ENCODE measurements at places on chromosomes 13 and 19. TPM values are rescaled to one million over a fixed set of nuclear protein-coding genes. Genes with fewer than 3 reads are reported as not detected.

The ATP4A gene
- not detected for total RNA-seq

DNA sequence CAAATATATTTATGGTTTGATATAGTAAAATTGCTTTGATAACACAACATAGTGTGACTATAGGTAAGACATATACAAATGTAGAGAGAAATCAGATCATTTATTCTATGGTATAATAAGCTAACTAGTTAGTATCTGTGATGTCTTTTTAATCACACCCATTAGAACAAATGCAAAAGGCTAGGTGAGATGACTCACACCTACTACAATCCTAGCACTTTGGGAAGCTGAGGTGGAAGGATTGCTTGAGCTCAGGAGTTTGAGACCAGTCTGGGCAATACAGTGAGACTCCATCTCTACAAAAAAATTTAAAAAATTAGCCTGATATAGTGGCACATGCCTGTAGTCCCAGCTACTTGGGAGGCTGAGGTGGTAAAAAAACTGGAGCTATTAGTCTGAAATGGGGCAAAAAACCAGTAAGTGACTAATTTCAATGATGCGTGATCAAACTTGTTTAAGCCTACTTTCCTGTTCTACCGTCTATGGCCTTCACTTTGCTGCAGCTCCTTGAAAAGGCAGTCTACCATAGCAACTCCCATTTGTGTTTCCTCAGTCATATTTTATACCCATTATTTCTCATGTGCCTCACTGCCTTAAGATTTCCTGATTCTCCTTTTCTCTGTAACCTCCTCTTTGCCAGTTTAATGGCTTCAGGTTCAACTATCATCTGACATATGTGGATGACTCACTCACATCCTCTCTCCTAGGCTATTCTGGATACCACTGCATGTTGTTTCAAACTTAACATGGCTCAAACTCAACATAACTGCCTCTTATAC is 12.5 kb downstream of the ALG5 start:
- DNase-seq, result no peak

DNA sequence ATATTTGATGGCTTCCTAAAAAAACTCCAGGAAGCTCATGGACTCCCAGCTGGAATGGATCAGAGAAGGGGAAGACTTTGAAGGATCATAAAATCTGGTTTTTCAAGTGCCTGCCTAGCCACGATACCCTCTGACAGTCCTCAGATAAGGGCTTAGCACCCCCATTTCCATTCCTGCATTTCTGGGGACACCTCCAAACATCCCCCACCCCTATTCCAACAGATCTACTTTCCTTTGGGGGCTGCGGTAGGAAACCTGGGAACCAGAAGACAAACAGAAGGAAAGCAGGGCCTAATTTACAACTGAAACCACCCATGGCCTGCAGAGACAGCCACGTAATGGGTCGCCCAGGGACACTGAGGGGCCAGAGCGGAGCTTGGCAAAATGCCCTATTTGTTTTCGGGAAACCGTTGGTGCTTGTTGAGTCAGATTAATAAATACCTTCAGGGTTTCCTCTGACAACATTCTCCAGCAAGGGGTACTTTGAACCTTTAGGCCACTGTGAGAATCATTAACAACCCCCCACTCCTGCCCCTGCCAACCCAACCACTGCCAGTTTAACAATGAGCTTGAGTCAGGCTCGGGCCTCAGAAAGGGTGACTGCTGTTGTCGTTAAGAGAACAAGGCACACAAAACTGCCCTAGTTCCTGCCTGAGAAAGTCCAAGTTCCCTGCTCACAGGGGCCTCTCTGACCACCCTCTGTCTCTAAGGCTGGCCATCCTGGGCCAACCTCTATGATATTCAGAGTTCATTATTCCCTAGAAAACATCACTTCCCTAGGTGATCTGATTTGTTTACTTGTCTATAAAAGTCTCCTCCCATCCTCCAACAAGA is 23.5 kb downstream of the RHPN2 start:
- no peak for DNase-seq

DNA sequence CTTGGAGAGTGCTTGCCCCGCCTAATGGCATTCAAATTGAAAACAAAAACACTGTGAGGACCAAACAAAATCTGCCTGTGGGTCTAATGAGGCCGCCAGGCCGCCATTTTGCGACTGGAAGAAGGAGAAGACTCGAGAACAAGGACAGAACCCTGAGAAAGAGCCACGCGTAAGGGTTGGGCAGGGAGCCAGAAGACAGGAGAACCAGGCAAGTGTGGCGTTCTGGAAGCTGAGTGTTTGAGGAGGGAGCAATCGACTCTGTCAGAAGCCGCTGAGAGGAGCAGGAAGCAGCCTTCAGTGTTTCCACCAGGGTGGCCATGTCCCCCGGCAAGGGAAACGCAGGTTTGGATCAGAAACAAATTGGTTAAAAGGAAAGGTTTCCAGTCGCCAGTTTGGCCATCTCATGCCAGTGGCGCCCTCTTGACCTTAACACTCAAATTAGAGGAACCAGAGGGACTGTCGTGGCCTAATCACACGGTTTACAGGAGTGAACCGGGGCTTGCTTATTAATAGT is 10.2 kb upstream of the PTOV1 start:
- no peak for DNase-seq

DNA sequence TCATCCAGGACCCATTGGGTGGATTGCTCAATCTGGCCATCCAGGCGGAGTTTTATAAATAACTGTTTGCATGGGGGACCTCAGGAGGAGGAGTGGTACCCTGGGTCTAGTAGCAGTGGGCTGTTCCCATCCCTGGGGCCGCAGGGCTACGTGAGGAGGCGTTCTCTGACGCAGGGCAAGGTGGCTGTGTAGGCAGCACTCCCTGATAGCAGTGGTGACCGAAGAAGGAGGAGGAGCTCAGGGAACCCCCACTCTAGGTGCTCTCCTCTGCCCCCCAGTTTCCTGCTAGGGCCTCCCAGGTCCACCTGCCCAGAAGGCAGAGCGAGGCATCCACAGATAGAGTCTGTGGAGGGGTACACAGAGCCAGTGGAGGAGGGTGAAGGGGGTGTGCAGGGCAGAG is 64.1 kb downstream of the CCNE1 start:
- DNase-seq, result no peak

The ZNF317 gene
- 50.4 TPM for total RNA-seq

The LGI4 gene
- 2.7 TPM for total RNA-seq

GRCh38 chr19:19652482-19653295 is 9.2 kb upstream of the GMIP start:
- DNase-seq, result no peak

DNA sequence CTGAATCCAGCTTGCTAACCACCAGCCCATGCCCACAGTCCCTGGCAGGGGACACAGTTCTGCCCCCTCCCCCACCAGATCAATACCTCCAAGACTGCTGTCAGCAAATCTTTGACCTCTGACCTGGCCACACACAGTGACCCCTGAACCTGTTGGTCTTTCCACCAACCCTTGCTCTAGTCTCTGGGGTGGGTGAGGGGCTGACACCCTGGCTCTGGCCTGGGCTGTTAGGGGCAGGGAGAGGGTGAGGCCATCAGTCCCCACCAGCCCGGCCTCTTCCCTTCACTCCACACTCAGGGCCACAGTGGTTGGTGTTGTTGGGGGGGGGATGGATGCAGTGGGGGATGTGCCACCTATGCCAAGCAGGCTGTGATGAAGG is 21.8 kb upstream of the SLC7A10 start:
- DNase-seq, result no peak

DNA sequence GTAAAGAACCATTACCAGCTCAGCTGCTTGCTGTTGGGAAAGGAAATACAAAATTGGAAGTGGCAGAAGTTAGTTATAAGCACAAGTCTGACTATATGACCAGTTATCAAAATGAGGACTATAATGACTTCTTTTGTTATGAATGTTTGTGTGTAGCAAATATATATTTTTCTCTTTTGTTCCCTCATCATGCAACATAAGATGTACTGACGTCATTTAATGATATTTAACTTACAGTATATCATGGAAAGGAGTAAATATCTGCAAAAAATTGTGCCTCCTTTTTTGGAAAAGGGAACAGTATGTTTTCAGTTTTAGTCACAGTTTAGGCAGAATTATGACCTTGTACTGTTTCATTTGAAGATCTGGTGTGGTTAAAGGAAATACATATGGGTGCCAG is 356.3 kb upstream of the SLITRK5 start:
- no peak for DNase-seq

DNA sequence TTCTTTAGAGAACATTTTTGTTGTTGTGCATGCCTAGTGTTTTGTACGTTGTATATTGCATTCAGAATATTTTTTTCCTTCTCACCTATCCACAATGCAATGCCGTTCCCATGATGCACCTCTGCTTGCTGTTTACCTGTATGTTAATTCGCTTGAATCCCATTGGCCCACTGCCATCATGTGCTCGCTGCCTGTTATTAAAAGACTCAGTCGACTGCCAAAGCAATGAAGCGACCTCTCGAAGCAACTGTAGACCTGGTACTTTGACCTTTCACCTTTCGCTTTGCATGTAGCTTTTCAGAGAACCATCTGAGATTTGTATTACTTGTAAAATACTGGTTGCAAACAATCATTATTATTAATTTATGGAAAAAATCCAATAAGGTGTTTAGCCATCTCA is 77.4 kb upstream of the RAP2A start:
- DNase-seq, result no peak

- no peak for DNase-seq
Observed at GRCh38 chr13:96090240-96091101, 564 bp downstream of the HS6ST3 start.

DNA sequence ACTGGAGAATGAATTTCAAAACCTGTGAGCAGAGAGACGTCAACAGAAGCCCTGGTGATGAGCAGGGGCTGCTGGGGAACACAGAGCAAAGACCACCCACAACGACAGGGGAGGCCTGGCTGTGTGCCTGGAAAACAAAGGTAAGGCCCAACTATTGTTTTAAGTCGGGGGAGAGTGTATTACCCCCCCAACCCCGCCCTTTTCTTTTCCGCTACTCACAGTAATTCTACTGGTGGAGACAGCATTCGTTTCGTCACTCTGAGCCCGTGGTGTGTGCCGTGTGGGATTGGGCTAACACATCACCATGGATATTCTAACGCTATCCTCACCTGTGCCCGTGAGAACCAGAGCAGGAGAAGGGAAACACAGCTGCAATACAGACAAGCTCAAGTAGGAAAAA is 18.6 kb upstream of the ADPRHL1 start:
- DNase-seq, result no peak

DNA sequence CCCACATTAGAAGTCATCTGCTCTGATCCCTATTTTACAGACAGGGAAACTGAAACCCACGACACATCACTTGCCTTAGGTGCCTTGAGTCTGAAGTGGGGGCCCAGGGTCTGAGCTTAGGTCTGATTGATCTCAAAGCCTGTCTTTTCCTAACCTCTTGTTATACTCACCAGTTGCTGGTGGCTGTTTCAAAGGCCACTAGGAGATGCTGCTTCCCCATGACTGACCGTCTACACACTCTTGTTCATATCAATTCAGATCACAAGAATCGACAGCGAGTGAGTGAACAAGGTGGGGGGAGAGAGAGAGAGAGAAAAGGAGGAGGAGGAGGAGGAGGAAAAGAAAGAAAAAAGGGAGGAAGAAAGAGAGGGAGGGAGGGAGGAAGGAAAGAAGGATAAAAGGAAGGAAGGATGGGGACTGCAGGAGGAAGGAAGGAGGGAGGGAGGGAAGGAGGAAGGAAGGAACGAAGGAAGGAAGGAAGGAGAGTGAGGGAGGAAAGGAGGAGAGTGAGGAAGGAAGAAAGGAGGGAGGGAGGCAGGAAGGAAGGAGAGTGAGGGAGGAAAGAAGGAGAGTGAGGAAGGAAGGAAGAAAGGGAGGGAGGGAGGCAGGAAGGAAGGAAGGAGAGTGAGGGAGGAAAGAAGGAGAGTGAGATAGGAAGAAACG is 3.3 kb downstream of the OR10H1 start:
- DNase-seq, result no peak

The ZNF628 gene
- 14.2 TPM for total RNA-seq

DNA sequence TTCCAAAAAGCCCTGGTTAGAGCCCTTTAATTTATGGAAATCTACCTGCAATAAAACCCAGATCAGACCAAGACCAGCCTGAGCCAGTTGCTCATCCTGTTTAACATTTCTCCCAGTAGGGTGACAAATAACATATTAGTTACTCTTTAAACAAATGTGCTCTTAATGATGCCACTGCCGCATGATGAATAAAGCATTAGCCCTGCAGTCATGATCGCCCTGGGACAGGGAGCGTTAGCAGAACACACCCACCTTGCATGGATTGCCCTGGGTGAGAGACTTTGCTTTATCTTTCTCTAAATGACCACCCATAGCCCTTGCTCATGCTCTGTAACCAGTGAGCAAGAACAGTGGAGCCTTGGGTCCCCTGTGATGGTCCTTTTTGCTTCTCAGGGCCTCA is 362.4 kb downstream of the ENOX1 start:
- no peak for DNase-seq

DNA sequence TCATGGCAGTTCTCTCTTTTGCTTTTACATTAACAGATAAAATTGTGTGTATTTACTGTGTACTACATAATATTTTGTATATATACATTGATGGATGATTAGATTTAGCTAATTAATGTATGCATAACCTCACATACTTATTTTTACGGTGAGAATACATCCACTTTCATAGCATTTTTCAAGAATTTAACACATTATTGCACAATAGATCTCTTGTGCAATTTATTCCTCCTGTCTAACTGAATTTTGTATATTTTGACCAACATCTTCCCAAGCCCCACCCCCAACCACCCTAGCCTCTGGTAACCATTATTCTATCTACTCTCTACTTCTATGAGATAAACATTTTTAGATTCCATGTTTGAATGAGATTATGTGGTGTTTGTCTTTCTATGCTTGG is 194.7 kb downstream of the RBM26 start:
- DNase-seq, result no peak

DNA sequence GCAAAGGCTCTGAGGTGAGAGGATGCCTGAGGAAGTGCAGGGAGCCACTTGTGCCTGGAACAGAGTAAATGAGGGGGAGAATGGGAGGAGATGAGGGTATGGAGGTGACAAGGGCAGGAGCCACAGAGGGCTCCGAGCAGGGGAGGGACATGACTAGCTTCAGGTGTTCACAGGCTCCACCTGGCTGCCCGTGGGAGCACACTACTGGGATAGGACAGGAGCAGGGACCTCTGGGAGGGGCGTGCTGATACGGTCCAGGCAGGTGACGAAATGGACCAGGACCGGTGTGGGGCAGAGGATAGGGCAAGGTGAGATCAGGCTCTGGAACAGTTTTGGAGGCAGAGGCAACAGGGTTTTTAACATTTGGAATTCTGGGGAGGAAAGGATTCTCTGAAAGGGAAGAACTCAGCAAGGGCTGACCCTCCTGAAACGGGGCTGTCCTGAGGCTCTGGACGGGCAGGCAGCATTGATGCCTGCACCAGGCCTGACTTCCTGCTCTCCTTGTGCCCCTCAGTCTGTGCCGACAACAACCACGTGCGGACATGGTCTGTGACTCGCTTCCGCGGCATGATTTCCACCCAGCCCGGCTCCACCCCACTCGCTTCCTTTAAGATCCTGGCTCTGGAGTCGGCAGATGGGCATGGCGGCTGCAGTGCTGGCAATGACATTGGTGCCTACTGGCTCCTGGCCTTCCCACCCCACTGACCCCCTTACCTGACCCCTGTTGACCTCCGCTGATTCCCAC is 11.6 kb downstream of the SHKBP1 start:
- DNase-seq, result no peak

GRCh38 chr13:99870541-99870940 is 101.0 kb downstream of the ZIC5 start:
- DNase-seq, result no peak

All from activated naive CD4-positive, alpha-beta T cell treated with anti-CD3 and anti-CD28 coated beads, Interleukin-2, amount 50 U/mL, for 72 hours (primary cell).